Right atrium auricular region (tissue), 2 donors: ENCODE measurements at places on chromosomes 7 and 10. TPM values are rescaled to one million over a fixed set of nuclear protein-coding genes. Genes with fewer than 3 reads are reported as not detected.

Gene PILRB
- 9.8 TPM for total RNA-seq

Gene EN2
- not detected for total RNA-seq

Gene ZNF33A
- 15.9 TPM for total RNA-seq

Gene CAMK1D
- 27.2 TPM for total RNA-seq

Gene OR2A7
- total RNA-seq, result 0.94 TPM

Gene CXCL12
- 53.8 TPM for total RNA-seq

Gene OR6B1
- total RNA-seq, result not detected

Gene PVRIG
- not detected for total RNA-seq

Gene TTYH3
- 7.0 TPM for total RNA-seq

Gene AKR1C1
- 60.3 TPM for total RNA-seq

Gene APBB1IP
- 1.4 TPM for total RNA-seq

Gene CYP3A7
- 0.82 TPM for total RNA-seq

Gene STN1
- 26.8 TPM for total RNA-seq

Gene FKBP6
- total RNA-seq, result not detected

Gene STOX1
- 0.47 TPM for total RNA-seq

Gene ELN
- total RNA-seq, result 149 TPM

Gene FASTK
- total RNA-seq, result 85.9 TPM

Gene OR9A4
- not detected for total RNA-seq

Gene ARPC1B
- 53.0 TPM for total RNA-seq

Gene FZD1
- 16.9 TPM for total RNA-seq

Gene SPAM1
- total RNA-seq, result not detected

Gene NRCAM
- total RNA-seq, result 0.63 TPM

Gene LLCFC1
- not detected for total RNA-seq

Gene ASAH2
- 1.8 TPM for total RNA-seq

Gene SEMA4G
- 4.0 TPM for total RNA-seq

Gene PRPS1L1
- not detected for total RNA-seq

Gene PCDH15
- 0.19 TPM for total RNA-seq

Gene RPEL1
- not detected for total RNA-seq

Gene NIPSNAP2
- 370 TPM for total RNA-seq

Gene IFIT1B
- not detected for total RNA-seq

Gene VWDE
- total RNA-seq, result 4.0 TPM

Gene LIPJ
- not detected for total RNA-seq

Gene C10orf90
- not detected for total RNA-seq

Gene SPDYE5
- not detected for total RNA-seq

Gene CYP2W1
- total RNA-seq, result not detected

Gene GHRHR
- not detected for total RNA-seq

Gene UNC5B
- total RNA-seq, result 29.2 TPM

Gene MYO1G
- 2.2 TPM for total RNA-seq

Gene CAV1
- total RNA-seq, result 396 TPM

Gene CCDC172
- total RNA-seq, result not detected

Gene STRIP2
- 8.5 TPM for total RNA-seq

Gene NPY4R2
- not detected for total RNA-seq

Gene PIK3AP1
- total RNA-seq, result 11.2 TPM

Gene ZCWPW1
- total RNA-seq, result 2.1 TPM
